ENCODE measurements at places on chromosomes 6 and 20.

- DNase-seq = no peak
Observed at GRCh38 chr20:32518593-32519380, 66.3 kb downstream of the NOL4L start.

DNA sequence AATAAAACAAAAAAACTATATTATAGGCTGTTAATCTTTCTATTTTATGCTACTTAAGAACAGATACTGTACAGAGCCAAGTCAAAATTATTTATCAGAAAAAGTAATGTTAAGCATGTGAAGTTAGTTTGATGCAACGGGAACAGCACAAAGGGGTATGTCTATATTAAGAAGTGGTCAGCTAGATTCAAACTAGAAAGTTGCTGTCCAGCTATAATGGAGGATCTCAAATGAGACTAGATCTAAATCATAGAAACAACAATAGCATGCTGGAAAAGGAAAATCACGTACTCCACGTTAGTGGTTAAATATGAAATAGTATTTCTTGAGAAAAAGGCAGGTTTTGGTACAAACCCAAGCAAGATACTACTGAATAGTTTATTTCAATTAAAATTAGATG is 1124.0 kb downstream of the GRIK2 start:
- no peak for DNase-seq

- DNase-seq = no peak
Observed at GRCh38 chr6:9101920-9102319, 666.6 kb upstream of the SLC35B3 start.

GRCh38 chr20:44703956-44704488 is 11.1 kb upstream of the CCN5 start:
- DNase-seq = no peak

DNA sequence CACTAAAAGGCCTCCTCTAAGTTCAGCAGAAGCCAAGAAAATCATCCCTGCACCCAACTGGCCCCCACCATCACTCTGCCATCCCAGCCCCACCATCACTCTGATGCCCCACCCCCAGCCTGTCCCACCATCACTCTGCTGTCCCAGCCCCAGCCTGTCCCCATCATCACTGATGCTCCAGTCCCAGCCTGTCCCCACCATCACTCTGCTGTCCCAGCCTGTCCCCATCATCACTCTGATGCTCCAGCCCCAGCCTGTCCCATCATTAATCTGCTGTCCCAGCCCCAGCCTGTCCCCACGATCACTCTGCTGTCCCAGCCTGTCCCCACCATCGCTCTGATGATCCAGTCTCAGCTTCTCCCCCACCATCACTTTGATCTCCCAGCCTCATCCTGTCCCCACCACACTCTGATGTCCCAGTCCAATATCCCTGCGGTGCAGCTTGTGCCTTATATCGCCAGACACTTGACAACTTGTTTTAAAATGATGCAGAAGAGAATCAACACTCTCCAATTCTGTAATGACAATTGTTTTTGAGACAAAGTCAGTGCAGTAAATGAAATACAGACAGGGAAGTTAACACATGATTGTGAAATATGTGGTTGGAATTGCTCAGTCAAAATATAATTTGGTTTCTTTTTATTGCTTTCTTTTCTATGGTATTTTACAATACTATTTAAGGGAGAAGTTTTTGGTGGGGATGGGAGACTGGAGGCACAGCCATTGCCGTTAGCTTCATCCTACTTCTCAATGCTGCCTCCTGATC is 100.8 kb downstream of the TNFAIP3 start:
- DNase-seq = no peak

GRCh38 chr6:69913361-69913760 is 47.0 kb downstream of the COL19A1 start:
- DNase-seq = no peak

DNA sequence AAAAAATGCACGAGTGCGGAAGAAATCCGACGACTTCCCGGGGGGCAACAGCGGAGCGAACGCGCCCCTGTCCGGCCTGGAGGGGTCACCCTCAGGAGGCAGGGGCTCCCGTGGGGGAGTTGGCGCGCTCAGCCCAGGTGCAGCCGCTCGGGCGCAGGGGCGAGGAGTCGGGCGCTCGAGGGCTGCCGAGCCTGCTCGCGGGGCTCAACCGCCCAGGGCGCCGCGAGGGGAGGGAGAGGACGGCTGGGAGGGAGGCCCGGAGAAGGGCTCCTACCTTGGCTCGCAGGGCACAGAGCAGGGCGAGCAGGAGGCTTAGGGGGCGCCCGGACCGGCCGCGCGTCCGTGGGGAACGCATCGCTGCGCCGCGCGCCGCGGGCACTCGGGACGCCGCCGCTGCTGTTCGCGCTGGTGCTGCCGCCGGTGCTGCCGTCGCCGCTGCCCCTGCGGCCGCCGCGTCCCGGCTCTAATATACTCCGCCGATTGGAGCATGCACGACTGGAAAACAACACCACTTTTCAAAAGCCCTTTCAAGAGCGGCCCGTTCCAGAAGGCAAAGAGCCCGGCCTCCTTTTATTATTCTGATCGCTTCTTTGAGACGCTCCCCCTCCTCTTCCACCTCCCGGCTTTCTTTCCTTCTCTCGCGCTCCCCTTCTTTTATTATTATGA is 490 bp downstream of the JAG1 start:
- no peak for DNase-seq

- DNase-seq = no peak
Observed at GRCh38 chr6:41191569-41191968, 9.4 kb downstream of the TREML2 start.

- DNase-seq = no peak
Observed at GRCh38 chr6:158622545-158623190, 21.9 kb downstream of the DYNLT1 start.

DNA sequence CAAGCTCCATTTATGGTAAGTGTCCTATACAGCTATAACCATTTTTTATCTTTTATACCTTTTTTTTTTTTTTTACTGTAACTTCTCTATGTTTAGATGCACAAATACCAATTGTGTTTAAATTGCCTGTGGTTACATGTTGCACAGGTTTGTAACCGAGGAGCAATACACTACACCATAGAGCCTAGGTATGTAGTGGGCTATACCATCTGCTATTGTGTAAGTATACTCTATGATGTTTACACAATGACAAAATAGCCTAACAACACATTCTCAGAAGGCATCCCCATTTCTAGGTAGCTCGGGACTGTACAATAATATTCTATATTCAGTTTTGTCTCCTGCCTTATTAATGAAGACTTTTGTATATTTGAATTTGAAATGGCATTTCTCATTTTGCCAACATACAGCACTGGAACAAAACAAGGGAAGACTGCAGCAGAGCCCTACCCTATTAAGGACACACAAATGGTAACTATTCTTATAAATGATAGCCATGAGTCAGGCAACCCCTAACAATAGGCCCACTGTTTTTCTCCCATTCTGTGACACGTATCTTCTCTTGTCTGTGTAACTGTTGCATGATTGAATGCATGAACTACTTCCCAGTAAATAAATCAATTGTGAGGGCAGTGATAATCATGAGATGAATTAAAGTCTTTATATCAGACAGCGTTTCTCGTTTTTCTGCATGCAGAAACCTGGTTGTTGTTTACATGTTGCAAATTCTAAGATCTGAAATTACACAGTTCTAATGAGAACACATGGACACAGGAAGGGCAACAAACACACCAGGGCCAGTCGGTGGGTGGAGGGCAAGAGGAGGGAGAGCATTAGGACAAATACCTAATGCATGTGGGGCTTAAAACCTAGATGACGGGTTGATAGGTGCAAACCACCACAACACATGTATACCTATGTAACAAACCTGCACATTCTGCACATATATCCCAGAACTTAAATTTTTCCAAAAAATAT is 173.9 kb downstream of the EPM2A start:
- DNase-seq = no peak

Data from Jurkat, Clone E6-1 (cell line).